ENCODE measurements at places on chromosomes 12 and 14. TPM values are rescaled to one million over a fixed set of nuclear protein-coding genes. Genes with fewer than 3 reads are reported as not detected.
A peak's percentile ranks its signal among the peaks of the same experiment; 100 is the strongest.

OR6S1 gene
- not detected for polyA plus RNA-seq

OAS2 gene
- 2.8 TPM for polyA plus RNA-seq

LRRC9 gene
- polyA plus RNA-seq: 0.34 TPM

DNA sequence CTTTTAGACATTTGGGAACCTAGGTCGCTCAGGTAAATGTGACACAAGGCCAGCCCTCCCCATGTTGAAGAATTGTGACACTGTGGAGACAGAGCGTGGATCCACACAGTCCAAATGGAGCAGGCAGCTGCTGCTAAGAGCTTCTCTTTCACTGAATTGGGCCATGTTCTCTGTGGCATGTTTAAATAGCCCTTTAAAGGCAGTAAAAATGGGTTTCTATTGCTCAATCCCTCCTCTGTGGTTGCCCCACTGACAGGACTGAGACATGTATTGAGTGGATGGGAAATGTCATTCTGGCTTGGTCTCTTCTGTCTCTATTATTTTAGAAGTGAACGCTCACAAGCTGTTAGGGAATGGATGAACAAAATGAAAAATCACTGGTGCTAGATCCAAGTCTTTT, 84.0 kb upstream of the PRICKLE1 start:
- no peak for DNase-seq

DNA sequence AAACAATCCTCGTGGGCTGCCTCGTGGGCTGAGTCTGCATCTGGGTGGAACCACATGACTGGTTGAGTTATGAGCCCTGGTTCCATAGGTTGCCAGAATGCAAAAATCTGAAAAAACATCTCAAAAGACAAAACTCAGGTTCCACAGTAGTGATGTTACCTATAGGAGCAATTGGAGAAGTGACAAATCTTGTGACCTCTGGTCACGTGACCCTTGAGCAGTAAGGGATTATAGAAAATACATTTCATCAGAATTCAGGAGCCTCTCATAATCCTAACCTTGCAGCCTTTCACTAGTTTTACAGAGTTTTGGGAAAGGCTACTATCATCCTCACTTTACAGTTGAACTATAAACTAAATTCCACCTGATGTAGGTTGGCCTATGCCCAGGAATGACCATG, 12.5 kb upstream of the RNASE3 start:
- no peak for DNase-seq

GRCh38 chr12:112937741-112938719, at the start of gene OAS3:
TSS of gene OAS3 (plus strand) at chr12:112938474. CDS start at chr12:112938531, 57 bp downstream.
- peak; percentile 89 for DNase-seq

DNA sequence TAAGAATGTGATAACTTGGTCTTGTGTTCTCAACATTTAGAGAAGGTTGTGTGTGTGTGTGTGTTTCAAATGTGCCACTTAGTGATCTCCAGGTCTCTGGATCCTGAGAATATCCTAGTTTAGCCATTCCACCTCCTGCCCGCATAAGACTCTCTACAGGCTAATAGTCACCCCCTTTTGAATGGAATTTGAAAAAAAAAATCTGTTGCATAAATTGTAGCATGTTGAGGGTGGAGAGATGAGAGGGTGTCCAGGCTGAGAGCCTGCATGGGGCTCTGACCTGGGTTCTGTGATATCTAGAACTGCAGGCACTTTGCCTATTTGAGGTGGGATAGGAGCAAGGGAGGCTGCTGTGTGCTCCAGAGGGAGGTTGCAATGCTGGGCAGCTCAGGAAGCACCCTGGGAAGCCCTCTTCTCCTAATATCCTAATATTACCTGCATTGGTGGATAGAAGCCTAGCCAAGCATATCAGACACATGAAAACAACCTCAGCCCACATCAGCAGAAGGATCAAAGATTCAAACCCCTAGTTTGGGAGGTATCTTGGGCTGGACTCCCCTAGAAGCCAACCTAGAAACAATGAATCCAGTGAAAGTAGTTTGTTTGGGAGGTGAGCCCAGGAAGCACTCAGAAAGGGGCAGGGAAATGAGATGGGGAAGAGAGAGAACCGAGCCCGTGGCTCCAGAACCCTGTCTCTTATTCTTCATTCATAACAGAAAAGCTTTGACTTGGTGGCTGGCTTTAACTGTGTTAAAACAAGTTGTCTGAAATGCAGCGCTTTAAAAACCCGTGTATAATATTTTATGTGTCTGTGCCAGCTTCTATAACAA, 35.6 kb upstream of the RBM19 start:
- no peak for DNase-seq

GRCh38 chr14:105478398-105479251, 4.0 kb downstream of the CRIP2 start:
- no peak for DNase-seq

DNA sequence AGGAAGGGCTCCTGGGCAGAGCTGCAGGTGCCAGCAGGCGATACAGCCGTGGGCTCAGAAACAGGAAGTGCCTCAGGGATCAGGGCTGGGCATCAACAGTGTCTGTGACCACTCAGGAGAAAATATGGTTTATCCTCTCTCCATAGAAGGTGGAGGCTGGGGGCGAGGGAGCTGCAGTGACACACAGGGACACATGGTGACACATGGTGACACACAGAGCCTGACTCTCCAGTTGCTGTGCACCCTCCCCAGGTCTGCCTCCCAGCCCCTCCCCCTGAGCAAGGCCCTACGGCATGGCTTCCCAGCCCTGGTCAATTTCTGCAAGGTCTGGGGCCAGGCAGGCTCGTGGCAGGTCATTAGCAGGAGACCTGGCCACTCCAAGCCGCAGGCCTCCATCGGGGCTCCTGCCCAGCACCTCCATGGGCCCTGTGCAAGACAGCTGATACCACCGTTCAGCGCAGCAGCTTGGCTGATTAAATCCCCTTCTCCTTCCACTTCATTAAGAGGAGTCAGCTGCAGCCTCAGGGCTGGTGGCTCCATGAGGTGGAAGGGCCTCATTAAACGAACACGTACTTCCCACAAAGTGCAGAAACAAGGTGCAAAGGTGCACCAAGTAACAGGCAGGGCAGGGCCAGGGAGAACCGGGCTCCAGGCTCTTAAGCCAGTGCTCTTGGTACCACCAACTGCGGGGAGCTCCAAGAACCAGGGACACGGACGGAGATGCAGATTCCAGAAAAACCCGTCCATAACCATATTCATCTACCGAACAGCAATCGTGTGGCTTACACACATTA, 60.7 kb downstream of the CCNK start:
- no peak for DNase-seq

DNA sequence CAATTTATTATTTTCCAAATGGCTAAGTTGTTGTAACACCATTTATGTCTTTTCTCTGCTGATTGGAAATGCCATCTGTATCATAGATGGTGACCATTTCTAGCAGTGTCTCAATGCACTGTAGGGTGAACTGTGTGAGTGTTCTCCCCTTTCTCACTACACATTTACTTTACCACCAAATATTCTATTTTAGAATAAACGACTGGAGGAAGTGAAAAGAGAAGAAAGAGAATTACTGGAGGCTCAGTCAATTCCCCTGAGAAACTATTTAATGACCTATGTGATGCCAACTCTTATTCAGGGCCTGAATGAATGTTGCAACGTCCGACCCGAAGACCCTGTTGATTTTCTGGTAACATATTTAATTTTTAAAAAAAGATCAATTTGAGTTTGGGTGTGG, 15.5 kb upstream of the PAPOLA start:
- no peak for DNase-seq

Measured in hindlimb muscle (tissue), 1 donor.